Uterus (tissue), 4 donors: ENCODE measurements at places on chromosomes 1 and 21. TPM values are rescaled to one million over a fixed set of nuclear protein-coding genes. Genes with fewer than 3 reads are reported as not detected.
A peak's percentile ranks its signal among the peaks of the same experiment; 100 is the strongest.

DNA sequence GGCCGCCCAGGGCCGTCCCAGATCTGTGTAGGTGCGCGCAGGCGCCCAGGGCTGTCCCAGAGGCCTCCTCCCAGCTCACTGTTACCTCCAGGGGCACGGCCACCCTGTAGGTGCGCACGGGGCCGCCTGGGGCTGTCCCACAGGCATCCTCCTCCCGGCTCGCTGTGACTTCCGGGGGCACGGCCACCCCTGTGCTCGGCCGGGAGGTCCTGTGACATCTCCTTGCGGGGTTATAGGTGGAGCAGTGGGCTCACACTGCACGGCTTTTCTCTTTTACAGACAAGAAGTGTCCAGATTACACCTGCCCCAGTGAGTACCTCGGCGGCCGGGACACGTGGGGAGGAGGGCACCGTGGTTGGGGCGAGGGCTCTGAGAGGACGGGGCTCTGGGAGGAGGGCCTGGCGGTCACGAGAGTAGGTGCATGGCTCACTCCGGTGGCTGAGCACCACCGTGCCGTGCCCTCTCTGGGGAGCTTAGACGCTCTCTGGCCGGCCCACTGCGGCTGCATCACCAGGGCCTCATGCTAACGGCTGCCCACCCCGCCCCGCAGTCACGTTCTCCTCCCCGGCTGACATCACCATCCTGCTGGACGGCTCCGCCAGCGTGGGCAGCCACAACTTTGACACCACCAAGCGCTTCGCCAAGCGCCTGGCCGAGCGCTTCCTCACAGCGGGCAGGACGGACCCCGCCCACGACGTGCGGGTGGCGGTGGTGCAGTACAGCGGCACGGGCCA is 21.4 kb downstream of the COL6A1 start:
- H3K4me3 ChIP-seq, result no peak overlapping the region
- no peaks in the 10 kb centered on the region for H3K36me3 ChIP-seq
- no peak overlapping the region for H3K27ac ChIP-seq
- DNase-seq, result peak; percentile 27

GRCh38 chr1:182622901-182623528 is 18.8 kb upstream of the RGS16 start:
- H3K4me3 ChIP-seq, result no peak overlapping the region
- H3K27me3 ChIP-seq, result no peaks in the 10 kb centered on the region
- no peak overlapping the region for H3K27ac ChIP-seq
- H3K4me1 ChIP-seq, result no peaks in the 10 kb centered on the region

Gene S100A7
- total RNA-seq, result not detected

DNA sequence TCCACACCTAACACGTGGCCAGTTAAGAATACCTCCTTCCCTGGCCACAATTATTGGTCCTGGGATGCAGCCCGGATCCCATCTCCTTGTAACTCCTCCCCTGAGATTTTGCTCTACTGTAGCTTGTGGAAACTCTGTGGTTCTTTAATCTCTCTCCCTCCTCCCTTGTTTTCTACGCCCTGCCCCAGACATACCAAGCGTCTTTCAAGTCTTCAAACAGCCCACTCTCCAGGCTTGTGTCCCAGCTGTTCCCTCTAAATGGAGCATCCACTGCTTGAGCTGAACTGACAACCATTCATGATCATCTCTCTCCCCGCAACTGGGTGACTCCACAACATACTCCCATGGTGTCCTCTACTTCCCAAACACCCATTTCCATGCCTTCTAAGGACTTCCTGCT is 111.6 kb downstream of the SIPA1L2 start:
- H3K36me3 ChIP-seq, result no peaks in the 10 kb centered on the region
- no peak for DNase-seq
- H3K4me1 ChIP-seq, result no peaks in the 10 kb centered on the region
- no peak overlapping the region for H3K27ac ChIP-seq
- H3K27me3 ChIP-seq, result no peaks in the 10 kb centered on the region

Gene RIMKLA
- total RNA-seq, result 1.6 TPM

- H3K36me3 ChIP-seq, result no peaks in the 10 kb centered on the region
- H3K4me1 ChIP-seq, result no peaks in the 10 kb centered on the region
- no peaks in the 10 kb centered on the region for H3K27me3 ChIP-seq
- DNase-seq, result no peak
- no peak overlapping the region for H3K4me3 ChIP-seq
These were observed 443.6 kb downstream of the PLPP3 start for GRCh38 chr1:56135864-56136147.

DNA sequence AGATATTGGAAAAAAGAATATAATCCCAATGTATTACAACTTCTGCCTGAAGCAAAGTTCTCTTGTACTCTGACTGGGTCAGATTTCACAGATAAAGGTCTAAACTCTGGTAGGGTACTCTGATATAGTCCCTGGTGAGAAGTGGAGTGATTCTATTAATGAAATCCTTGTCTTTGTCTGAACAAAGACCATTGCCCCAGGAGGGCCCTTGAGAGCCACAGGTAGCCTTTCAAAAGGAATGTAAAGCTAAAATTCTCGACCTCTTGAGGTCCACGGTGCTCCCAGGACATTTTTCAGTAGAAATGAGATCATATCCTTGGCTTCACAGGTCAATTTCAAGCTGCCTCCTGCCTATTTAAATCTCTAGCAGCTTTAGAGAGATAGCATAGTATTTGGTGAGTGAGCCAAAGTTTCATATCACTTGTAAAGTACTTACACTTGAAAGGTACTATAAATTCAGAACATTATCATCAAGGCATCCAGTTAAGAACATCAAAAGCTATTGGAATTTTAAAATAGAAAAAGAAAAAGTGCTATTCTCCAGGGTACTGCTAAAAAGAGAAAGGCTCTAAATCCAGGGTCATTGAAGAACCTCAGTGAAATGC is 10.1 kb downstream of the TNNI3K start:
- H3K4me1 ChIP-seq, result no peaks in the 10 kb centered on the region
- H3K27ac ChIP-seq, result no peak overlapping the region
- DNase-seq, result no peak
- no peaks in the 10 kb centered on the region for H3K36me3 ChIP-seq
